ENCODE measurements at places on chromosomes 1 and 21.

GRCh38 chr1:34899906-34900305 lies 29.5 kb downstream of the DLGAP3 start:
- DNase-seq = no peak

DNA sequence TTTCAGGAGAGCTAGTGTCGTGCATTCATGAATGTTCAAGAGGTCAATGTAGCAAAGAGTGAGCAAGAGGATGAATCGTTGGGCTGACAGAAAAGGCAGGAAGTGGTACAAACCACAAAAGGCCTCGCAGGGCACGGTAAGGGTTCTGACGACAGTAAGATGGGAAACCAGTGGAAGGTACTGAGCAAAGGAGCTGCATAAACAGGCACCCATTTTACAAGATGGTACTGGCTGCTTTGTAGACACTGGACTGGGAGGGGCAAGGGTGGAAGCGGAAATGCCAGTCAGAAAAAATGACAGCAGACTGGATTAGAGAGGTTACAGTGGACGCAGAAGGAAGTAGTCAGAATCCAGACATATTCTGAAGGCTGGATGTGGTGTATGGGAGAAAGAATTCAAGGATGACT lies 123.5 kb downstream of the PTPN14 start:
- peak; percentile 21 for DNase-seq

GRCh38 chr1:202274611-202275010 lies 67.1 kb downstream of the UBE2T start:
- no peak for DNase-seq

DNA sequence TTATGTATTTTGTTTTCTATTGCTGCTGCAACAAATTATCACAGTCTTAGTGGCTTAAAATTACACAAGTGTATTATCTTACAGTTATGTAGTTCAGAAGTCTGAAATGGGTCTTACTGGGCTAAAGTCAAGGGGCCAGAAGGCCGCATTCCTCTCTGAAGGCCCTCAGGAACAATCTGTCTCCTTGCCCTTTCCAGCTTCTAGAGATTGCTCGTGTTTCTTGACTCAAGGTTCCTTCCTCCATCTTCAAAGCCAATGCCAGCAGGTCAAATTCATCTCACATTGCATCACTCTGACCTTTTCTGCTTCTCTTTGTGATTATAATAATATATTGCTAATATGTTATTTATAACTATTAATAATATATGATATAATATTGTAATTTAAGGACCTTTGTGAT lies 97.1 kb downstream of the DIRAS3 start:
- DNase-seq = no peak

DNA sequence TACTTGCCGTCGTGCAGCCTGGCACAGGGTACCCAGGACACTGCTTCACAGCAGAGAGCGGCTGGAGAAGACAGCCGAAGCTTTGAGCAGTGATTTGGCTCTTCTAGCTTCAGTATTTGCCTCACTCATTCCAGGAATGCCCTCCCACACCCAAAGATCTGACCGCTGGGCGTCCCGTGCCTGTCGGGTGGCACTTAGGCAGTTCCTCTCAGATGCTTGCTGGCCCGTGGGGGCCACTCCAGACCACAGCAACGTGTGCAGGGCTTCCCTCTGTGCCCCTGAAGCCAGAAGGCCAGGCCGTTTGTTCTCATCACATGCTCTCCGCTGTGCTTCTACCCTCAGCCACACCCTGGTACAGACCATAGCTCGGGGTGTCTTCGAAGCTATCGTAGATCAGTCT lies 17.0 kb downstream of the RRP1B start:
- no peak for DNase-seq

GRCh38 chr1:42831273-42831672 lies 14.1 kb upstream of the SVBP start:
- DNase-seq = no peak

DNA sequence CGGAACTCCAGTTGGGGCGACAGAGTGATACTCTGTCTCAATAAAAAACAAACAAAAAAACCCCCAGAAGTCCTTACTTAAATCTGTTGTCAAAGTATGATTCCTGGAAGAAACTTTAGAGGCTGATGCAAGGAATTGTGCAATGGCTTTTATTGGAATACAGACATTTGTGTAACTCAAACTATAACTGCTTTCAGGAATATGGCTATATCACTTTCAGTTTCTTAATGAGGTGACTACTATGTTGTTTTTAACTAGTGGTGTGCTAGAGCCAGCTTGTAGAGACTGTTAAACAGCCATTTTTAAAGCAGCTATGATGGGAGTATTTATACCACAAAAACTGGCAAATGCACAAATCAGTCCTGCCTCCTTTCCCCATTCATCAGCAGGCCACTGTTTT lies 22.7 kb upstream of the DNAJC28 start:
- DNase-seq = no peak

- no peak for DNase-seq
Observed at GRCh38 chr1:194950584-194950983, 1657.7 kb downstream of the KCNT2 start.

GRCh38 chr1:180837020-180837419 lies 75.7 kb upstream of the KIAA1614 start:
- no peak for DNase-seq

GRCh38 chr1:50829014-50829958 lies 130.8 kb downstream of the FAF1 start:
- DNase-seq = no peak

GRCh38 chr1:204357551-204358490 lies 1.9 kb downstream of the PLEKHA6 start:
- no peak for DNase-seq
